ENCODE measurements at places on chromosomes 11 and 22.

DNA sequence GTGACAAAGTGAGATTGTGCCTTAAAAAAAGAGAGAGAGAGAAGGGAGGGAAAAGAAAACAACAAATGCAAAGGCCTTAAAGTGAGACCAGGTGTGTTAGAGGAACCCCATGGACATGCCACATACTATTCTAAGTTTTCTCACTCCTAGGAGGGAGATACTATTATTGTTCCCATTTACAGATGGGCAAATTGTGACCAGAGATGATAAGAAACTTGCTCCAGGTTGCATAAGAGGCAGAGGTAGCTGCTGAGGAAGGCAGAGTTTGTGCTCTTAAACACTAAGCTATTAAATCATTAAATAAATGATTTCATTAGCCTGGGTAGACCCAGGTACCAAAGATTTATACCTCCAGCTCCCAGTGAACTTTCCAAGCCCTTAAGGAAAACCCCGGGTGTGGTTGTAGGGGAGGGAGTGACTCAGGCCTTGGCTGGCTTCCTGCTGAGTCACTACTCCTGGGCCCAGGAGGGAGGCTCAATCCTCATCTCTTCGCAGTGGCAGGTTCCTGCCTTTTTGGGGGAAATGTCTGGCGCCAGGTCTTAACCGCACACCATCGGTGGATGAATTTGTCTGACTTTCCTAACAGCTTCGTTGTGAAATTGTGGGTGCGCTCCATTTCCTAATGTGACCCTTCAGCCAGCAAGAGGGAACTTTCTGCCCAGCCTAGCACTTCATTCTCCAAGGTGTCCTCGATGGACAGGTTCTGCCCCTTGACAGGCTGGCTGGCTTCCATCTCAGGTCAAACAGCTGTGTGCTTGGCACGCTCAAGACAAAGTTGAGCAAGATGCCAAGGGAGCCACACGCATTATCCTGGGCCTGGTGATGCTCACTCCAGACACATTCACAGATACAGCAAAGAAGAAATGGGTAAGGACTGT, 33.4 kb upstream of the PTPRJ start:
- peak; percentile 65 for DNase-seq

DNA sequence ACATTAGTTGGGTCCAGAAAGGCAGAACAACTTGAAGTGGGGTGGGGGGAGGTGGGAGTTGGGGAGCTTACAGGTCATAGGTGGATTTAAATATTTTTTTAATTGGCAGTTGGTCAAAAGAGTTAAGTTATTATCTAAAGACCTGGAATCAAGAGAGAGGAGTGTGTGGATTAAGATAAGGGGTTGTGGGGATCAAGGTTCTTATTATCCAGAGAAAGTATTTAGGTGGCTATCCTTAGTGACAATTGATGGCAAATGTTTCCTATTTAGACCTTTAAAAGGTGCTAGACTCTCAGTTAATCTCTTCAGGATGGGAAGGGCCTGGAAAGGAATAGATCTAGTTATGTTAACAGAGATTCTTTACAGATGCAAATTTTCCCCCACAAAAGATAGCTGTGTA, 120.7 kb upstream of the OR9Q1 start:
- DNase-seq: no peak

- DNase-seq: peak; percentile 82
Measured at GRCh38 chr11:65498042-65498726, 661 bp upstream of the MALAT1 start.

DNA sequence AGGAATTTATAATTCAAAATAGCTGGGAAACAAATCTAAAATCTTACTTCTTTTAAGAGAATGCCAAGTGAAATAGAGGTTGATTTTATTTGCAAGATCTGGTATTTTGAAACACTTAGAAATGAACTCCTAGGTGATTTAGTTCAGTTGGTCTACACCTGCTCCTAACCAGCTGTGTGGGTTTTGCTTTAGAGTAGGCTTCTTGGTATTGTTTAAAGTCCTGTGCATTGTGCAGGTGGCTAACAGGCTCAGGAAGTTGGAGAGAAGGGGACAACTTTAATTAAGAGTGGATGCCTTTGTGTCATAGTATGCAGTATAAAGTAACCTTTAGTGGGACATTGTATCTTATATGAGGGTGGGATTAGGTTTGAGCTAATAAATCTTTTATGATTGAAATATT, 4.1 kb upstream of the RAG2 start:
- no peak for DNase-seq

Data from DMS53 (cell line).